ENCODE measurements at places on chromosomes 3 and 15. TPM values are rescaled to one million over a fixed set of nuclear protein-coding genes. Genes with fewer than 3 reads are reported as not detected.

The NPHP3 gene
- 53.8 TPM for total RNA-seq

The CDCP1 gene
- total RNA-seq = 3.6 TPM

The ROBO1 gene
- 30.2 TPM for total RNA-seq

The AGBL1 gene
- total RNA-seq = not detected

Data from placental epithelial cell (primary cell).